ENCODE measurements at places on chromosomes 3 and 15. TPM values are rescaled to one million over a fixed set of nuclear protein-coding genes. Genes with fewer than 3 reads are reported as not detected.

DNA sequence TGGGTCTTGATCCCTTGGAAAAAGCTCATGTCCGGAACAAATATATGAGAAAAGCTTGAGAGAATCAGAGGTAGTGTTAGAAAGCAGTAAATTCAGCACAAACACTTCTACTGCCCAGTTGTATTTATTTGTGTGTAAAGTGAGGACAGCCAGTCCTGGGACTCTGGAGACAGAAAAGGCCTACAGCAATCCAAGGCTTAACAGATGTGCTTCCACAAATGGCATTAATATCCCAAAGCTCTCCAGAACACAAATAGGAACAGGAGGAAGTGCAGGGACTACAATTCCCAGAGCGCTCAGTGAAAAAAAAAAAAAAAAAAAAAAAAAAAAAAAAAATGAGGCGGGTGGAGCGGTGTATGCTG is 390 bp upstream of the AP2M1 start:
- H3K27ac ChIP-seq, result peak overlapping the region; percentile 56
- H3K27me3 ChIP-seq, result no peaks in the 10 kb centered on the region
- DNase-seq, result no peak
- peaks cover 15% of the 10 kb centered on the region for H3K36me3 ChIP-seq
- H3K4me1 ChIP-seq, result peaks cover 29% of the 10 kb centered on the region

GRCh38 chr15:60195611-60196010 is 191.5 kb downstream of the FOXB1 start:
- H3K27ac ChIP-seq, result no peak overlapping the region
- H3K4me1 ChIP-seq, result no peaks in the 10 kb centered on the region
- no peak for DNase-seq
- no peaks in the 10 kb centered on the region for H3K36me3 ChIP-seq
- no peak overlapping the region for H3K4me3 ChIP-seq
- peaks cover 21% of the 10 kb centered on the region for H3K27me3 ChIP-seq

GRCh38 chr3:70308760-70309159 is 3.7 kb downstream of the MDFIC2 start:
- H3K36me3 ChIP-seq, result no peaks in the 10 kb centered on the region
- H3K27me3 ChIP-seq, result peaks cover 9% of the 10 kb centered on the region
- H3K4me3 ChIP-seq, result no peak overlapping the region
- H3K4me1 ChIP-seq, result no peaks in the 10 kb centered on the region
- DNase-seq, result peak; percentile 6
- H3K27ac ChIP-seq, result no peak overlapping the region

CTSH gene
- 5.1 TPM for total RNA-seq

SGO1 gene
- 37.5 TPM for total RNA-seq

IGSF10 gene
- not detected for total RNA-seq
